ENCODE measurements at places on chromosomes 13 and 19. TPM values are rescaled to one million over a fixed set of nuclear protein-coding genes. Genes with fewer than 3 reads are reported as not detected.

WDR88 gene
- total RNA-seq: not detected

CALR3 gene
- total RNA-seq: not detected

ZNF560 gene
- not detected for total RNA-seq

ZNF296 gene
- total RNA-seq: 0.98 TPM

ZNF805 gene
- 19.8 TPM for total RNA-seq

APOC1 gene
- total RNA-seq: 285 TPM

SIGLEC5 gene
- total RNA-seq: not detected
